ENCODE measurements at places on chromosomes 4 and X.
A peak's percentile ranks its signal among the peaks of the same experiment; 100 is the strongest.

- no peak for DNase-seq
Measured at GRCh38 chr4:89998469-89999011, 103.9 kb downstream of the MMRN1 start.

GRCh38 chr4:72283357-72283756, 251.6 kb downstream of the NPFFR2 start:
- DNase-seq, result no peak

DNA sequence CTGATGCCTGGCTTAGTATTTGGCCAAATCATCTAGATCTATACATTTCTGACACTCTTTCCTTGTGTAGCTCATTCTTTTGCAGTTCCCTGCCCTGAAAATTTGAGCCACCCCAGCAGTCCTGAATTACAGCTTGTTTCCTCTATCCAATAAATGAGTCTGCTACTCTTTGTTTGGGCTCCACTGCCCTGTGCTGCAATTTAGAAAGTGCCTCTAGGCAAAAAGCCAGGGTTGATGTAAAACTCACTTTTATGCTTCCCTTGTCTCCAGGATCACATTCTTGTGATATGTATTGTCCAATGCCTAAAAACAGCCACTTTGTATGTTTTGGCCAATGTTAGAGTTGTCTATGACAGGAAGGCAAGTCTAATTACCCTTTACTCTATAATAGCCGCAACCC, 101.7 kb upstream of the MAP3K15 start:
- DNase-seq, result no peak

GRCh38 chr4:143473334-143474126, 40.0 kb upstream of the SMARCA5 start:
- no peak for DNase-seq

- DNase-seq, result no peak
Measured at GRCh38 chrX:50827996-50828395, 14.0 kb upstream of the SHROOM4 start.

GRCh38 chr4:26010304-26010703, 96.3 kb downstream of the SMIM20 start:
- DNase-seq, result no peak

DNA sequence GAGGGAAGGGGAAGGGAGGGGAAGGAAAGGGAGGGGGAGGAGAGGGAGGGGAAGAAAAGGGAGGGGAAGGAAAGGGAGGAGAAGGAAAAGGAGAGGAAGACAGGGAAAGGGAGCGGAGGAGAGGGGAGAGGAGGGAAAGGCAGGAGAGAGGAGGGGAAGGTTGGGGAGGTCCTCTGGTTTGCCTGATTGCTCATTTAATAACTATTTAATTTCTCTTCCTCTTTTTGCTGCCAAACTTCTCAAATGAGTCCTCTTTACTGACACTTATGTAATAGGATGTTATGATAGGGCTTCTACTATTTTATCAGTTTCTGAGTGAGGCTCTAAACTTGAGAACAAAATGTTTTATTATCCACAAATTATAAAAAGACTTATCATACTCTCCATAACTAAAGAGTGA, 35.4 kb upstream of the PPA2 start:
- DNase-seq, result no peak

- DNase-seq, result no peak
Measured at GRCh38 chrX:139647597-139647996, 60.4 kb downstream of the MCF2 start.

GRCh38 chr4:155007660-155008176, 200.7 kb upstream of the NPY2R start:
- DNase-seq, result no peak

GRCh38 chr4:16294455-16294854, 68.2 kb upstream of the TAPT1 start:
- DNase-seq, result no peak

- no peak for DNase-seq
Measured at GRCh38 chrX:48580662-48581061, 6.4 kb downstream of the RBM3 start.

DNA sequence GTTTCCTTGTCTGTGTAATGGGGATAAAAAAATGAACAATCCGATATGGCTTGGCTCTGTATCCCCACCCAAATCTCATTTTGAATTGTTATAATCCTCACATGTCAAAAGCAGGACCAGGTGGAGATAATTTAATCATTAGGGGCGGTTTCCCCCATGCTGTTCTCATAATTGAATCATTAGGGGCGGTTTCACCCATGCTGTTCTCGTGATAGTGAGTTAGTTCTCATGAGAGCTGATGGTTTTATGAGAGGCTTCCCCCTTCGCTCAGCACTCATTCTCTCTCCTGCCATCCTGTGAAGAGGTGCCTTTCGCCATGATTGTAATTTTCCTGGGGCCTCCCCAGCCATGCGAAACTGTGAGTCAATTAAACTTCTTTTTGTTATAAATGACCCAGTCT, 633.5 kb downstream of the RAPGEF2 start:
- no peak for DNase-seq

- no peak for DNase-seq
Measured at GRCh38 chr4:26441771-26442170, 48.5 kb downstream of the CCKAR start.

DNA sequence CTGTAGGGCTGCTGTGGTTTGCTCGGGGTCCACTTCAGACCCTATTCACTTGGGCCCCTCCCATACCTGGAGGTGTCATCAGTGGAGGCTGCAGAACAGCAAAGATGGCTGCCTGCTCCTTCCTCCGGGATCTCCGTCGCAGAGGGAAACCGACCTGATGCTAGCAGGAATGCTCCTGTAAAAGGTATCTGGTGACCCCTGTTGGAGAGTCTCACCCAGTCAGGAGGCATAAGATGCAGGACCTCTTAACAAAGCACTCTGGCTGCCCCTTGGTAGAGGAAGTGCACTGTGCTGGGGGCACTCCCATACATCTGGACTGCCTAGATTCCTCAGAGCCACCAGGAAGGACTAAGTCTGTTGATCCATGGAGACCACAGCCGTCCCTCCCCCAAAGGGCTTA, 296.9 kb downstream of the GRID2 start:
- DNase-seq, result no peak

DNA sequence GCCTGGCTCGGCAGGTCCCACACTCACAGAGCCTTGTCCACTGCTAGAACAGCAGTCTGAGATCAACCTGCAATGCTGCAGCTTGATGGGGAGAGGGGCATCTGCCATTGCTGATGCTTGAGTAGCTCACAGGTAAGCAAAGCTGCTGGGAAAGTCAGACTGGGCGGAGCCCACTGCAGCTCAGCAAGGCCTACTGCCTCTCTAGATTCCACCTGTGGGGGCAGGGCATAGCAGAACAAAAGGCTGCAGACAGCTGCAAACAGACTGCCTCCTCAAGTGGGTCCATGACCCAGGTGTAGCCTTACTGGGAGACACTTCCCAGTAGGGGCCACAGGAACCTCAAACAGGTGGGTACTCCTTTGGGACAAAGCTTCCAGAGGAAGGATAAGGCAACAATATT, 110.6 kb upstream of the ADAMTS3 start:
- no peak for DNase-seq

DNA sequence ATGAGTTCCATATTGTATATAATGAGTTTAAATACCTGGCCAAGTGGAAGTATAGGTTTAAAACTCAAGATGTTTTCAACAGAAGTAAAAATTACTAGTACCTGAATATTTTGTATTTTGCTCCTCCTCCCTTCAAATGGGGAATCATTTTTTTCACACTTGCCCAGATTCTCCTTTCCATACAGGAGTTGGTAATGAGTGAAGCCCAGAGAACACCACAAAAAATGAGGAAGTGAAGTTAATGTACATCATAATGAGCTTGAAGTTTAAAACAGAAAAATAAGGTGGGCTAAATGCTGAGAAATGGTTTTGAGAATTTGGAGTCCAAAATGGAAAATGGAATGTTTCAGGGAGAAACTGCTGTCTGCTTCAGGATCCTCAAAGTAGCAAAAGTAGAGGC, 364.8 kb upstream of the EMCN start:
- DNase-seq, result no peak

GRCh38 chr4:37891260-37892159, 626 bp downstream of the TBC1D1 start:
- peak; percentile 28 for DNase-seq

DNA sequence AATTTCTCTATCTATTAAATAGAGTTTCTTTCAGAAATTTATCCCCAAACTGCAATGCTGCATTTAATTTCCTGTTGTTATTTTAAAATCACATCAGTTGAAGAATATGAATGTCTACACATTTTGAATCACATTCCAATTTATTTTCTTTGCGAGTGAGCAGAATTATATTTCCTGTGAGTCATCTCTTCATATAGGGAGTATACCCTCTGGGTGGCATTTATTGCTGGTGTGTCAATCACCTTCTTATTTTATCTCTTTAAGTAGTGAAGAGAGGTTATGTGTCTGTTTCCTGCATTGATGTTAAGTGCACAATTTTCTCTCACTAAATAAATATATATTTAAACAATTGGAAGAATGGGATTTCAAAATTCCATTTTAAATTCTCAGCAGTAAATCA, 511.0 kb upstream of the ATOH1 start:
- DNase-seq, result no peak

- no peak for DNase-seq
Measured at GRCh38 chr4:42579903-42580302, 77.0 kb downstream of the ATP8A1 start.

- no peak for DNase-seq
Measured at GRCh38 chrX:151516538-151517187, 46.8 kb upstream of the PASD1 start.

- no peak for DNase-seq
Measured at GRCh38 chr4:126427853-126428252, 1113.1 kb downstream of the FAT4 start.

DNA sequence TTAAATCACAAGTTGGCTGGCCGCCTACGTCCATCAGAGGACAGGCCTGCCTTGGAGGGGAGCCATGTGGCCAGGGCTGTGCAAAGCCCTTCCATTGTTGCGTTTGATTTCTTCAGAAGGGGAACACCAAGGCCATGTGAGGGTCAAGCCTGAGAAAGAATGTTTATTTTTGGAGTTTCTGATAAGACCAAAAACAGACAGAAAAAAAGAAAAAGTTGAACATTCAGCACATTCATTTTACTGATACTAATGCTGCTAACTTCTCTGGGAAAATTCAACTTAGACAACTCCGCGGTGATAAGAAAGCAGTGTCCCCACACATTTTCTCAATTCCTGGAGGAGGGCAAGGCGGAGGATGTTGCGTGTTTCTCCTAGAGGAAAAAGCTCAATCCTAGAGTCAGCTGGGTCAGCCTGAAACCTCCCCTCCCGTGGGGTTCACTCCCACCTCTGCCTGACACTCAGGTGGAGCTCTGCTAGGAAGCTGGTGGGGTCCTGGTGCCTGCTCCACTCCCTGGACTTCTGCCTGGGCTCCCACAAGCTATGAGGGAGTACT, 63.5 kb downstream of the ANAPC4 start:
- DNase-seq, result no peak

DNA sequence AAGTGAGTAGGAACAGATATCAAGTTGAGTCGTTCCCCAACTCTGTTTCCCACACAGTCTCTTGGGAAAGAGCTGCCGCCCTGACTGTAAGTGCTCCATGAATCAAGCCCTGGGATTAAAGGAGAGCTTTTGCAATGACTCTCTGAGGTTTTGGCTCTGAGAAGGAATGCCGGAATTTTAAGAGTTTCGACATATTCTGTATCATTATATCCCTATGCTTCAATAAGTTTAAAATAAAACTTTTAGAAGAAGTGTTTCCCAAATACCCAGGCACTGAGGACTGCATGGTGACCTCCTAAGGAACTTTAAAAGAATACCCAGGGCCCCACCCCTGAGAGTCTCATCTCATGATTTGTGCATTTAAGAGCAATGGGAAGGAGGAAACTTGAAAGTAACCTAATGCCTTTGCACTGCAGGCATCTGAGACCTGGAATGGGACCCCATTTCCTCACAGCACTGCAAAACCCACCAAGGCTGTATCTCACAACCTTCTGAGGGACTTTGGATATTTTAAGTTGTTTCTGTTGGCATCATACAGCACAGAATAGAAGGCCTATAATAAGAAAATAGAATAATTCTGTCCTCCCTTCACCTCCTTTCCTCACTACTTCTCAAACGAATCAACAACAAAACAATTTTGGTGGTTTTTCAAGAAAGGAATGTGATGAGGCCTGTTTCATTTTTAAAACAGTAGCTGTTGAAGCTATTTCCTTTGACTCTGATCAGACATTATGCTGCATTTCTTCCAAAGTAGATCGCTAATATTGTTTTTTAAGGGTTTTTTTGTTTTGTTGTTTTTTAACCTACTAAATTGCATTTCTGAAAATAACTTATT, 121.2 kb downstream of the GASK1B start:
- DNase-seq, result no peak

DNA sequence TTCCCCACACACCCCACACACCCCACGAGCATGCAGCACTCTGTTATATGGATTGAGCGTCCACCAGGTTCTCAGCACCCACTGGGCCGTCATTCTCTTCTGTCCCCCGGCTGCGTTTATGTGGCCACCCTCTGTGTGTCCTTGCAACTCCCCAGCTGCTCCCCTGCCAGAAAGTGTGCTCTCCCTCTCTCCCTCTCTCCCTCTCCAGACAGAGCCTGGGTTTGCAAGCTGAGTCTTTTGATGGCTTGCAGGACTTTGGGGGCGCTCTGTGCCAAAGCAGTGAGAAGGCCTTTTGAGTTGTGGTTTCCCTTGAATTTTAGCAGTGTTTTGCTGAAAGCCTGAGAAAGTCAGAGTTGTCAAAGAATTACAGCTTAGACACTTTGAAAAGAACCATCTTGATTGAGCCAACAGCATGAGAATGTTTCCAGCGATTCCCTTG, 173.5 kb downstream of the DCLK2 start:
- DNase-seq, result no peak

GRCh38 chr4:1361431-1361830, 14.4 kb downstream of the UVSSA start:
- DNase-seq, result no peak

DNA sequence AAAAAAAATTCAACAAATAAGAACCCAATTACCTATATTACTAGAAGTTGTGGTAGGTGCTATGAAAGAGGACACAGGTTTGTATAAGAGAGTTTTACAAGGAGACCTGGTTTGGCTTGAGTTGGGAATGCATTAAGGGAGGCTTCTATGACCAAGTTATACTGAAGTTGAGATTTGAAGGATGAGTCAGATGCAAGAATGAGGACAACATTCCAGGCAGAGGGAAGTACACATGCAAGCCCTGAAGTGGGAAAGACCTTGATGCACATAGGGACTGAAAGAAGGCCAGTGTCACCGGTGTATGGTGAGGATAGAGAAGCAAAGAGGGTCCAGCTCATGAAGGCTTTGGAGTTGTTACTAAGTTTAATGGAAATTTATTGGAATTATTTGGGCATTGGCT, 52.2 kb downstream of the ANK2 start:
- no peak for DNase-seq
